ENCODE measurements at places on chromosomes 12 and 14.

- DNase-seq: no peak
Observed at GRCh38 chr12:2690348-2691005, 104.3 kb upstream of the FKBP4 start.

GRCh38 chr12:97005174-97005573 is 98.1 kb downstream of the NEDD1 start:
- no peak for DNase-seq

- no peak for DNase-seq
Observed at GRCh38 chr14:20560961-20561360, at the start of gene RNASE9. TSS of gene RNASE9 (minus strand) at chr14:20561047.

DNA sequence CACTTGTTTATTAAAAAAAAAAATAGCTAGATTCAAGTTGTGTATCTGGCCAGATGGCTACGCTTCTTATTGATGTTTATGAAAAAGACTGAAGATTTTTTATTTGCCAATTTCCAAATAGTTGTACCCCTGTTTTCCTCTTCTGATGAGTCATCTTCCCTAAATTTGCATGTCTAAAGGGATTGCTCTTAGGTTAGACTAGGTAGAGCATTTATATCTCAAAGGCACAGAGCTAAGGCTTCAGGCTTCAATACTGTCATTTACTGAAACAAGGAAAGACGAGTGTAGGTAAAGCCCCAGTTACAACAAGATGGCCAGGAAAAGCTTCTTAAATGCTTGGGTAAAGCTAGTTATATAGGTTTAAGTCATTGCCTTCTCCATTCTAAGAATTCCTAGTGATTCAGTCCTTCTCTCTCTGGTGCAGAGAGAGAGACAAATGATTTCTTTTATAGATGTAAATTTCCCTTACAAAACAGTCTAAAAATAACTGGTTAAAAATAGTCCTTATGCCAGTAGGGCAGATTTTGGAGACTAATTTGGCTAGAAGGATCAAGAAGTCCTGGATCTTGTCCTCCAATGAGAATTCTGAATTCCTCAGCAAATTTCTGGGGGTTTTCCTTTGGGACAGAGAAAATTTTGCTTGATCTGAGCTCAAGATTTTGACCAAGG is 26.1 kb downstream of the LEMD3 start:
- no peak for DNase-seq

GRCh38 chr12:50620978-50621360 is 116.2 kb downstream of the DIP2B start:
- no peak for DNase-seq

DNA sequence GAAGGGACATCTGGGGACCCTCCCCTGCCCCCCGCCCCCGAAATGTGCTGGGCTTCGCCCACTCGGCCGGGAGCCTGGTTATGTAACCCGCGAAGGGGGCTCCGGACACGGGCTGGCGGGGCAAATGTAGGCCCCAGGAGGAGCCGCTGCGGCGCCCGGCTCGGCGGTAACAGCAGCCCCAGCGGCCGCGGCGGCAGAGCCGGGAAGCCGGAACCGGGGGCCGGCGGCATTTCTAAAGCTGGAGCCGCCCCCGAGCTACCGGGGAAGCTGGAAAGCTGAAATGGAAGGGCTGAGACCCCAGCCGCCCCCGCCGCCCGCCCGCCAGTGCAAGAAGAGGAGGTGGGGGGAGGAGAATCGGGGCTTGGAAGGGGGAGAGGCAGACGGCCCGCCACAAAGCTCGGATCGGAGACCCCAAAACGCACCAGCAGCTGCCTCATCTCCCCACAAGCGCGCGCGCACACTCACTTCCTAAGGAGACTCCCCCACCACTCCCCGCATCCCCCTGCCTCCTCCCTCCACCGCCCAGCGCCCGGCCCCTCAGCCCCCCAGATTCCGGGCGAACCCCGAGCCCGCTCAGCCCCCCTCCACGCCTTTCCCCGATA is 1.5 kb downstream of the KDM2B start:
- no peak for DNase-seq
